ENCODE measurements at places on chromosomes 16 and 17. TPM values are rescaled to one million over a fixed set of nuclear protein-coding genes. Genes with fewer than 3 reads are reported as not detected.
A peak's percentile ranks its signal among the peaks of the same experiment; 100 is the strongest.

- DNase-seq: no peak
Measured at GRCh38 chr17:47292206-47292605, 31.5 kb upstream of the EFCAB13 start.

GRCh38 chr16:12089492-12090150 lies 113.1 kb downstream of the SNX29 start:
- DNase-seq: no peak

Gene SLC16A11
- total RNA-seq: not detected

DNA sequence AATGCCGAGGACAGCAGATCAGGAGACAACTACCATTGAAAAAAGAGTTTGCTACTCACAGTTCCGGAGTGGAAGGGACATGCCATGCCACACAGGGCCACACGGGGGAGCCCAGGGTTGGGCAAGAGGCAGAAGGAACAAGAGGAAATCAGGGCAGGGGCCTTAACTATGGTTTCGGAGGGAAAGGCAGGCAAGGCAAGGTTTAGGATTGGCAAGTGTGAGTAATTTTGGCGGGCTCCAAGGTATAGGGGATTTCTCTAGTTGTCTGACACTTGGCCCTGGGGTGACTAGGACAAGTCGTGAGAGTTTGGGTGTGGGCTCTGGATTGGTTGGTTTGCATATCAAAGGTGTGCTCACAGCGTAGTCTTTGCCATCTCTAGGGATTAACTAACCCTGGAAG lies 27.0 kb upstream of the NTN1 start:
- DNase-seq: peak; percentile 63

Gene ST3GAL2
- total RNA-seq: 16.5 TPM

DNA sequence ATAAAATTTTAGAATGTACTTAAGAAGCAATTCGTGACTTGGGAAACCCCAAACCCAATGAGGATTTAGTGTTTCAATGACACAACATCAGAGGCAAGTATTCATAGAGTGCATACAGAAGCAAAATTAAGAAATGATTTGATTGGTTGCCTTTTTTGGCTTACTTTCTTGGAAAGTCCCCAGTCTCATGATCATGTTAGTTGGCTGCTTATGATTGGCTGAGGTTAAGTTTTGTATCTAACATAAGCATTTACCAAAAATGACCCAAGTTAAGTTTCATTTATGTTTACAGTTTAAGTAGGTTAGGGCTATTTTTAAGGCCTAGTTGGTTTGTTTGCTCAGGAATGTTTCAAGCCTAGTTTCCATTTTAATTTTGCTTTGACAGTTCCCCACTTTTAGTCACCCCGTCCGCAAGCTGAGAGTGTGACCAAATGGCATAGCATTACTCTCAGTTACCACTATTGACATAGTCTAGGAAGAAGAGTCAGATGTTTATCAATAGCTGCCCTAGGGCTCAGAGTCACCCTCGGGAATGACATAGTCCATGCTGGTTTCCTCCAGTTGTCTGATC lies 36.2 kb downstream of the DGKE start:
- DNase-seq: no peak

- DNase-seq: no peak
Measured at GRCh38 chr16:77738706-77739558, 16.6 kb downstream of the NUDT7 start.

GRCh38 chr17:72614871-72615626 lies 477.4 kb downstream of the SLC39A11 start:
- DNase-seq: peak; percentile 93

GRCh38 chr16:71443714-71444113 lies 1.9 kb upstream of the TLE7 start:
- no peak for DNase-seq

DNA sequence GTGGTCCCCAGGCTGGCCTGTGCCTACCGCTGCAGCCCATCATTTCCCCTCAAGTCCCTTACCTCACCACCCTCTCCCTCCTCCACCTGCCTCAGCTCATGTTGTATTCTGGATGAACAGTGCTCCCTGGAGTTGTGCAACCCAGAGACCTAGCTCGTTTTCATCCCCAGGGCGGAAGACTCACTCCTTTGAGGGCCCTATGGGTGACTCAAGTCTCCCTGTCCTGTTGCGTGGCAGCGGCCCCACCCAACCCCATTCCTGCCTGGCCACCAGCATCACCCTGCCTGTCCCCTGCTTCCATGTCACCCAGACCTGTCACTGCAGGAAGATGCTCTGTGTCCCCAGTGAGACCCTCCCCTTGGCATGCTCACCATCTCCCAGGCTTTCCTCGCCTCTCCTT lies 3.3 kb downstream of the ALOX12B start:
- DNase-seq: no peak

GRCh38 chr16:80596507-80597207 lies 55.9 kb downstream of the DYNLRB2 start:
- no peak for DNase-seq

GRCh38 chr17:42706732-42707131 lies 24.4 kb downstream of the CNTNAP1 start:
- DNase-seq: no peak

DNA sequence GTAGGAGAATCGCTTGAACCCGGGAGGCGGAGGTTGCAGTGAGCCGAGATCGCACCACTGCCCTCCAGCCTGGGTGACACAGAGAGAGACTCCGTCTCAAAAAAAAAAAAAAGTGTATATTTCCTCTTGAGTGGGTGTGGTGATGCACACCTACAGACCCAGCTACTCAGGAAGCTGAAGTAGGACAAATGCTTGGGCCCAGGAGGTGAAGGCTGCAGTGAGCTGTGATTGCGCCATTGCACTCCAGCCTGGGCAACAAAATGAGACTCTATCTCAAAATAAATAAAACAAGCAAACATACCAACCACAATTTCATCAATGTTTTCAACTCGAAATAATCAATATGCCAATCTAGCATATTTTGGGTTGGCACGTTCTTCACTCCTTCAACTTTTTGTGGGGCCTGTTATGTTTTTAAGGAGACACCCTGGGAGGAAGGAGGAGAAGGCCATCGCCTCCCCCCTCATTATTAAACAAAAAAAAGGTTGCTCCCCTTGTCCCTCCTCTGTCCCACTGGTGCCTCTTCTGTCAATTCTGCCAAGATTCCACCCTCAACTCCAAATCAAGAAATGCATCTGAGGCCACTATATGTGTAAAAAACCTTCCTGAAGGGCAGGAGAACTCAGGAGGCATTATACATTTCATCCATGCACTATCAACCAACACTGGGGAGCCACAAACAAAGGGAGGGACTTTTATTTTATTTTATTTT lies 52.4 kb upstream of the ATF7IP2 start:
- no peak for DNase-seq

- DNase-seq: no peak
Measured at GRCh38 chr16:49127103-49127502, 154.5 kb downstream of the CBLN1 start.

DNA sequence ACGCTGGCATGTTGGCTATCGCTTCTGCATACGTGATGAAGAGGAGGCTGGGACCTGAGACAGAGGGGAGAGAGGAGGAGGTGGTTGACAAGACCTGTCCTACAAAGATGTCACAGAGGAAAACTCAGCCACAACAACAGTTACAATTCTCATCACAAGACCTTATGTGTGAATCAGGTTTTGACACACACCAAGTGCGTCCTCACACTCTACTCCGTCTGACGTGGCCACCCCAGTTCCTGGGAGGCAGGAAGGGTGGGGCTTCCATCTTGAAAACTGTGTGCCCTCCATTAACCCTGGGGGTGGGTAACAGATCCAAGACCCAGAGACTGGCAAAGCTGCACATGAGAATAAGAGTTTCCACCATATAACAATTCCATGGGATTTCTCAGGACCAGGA lies 24.1 kb downstream of the SLC6A4 start:
- DNase-seq: no peak

DNA sequence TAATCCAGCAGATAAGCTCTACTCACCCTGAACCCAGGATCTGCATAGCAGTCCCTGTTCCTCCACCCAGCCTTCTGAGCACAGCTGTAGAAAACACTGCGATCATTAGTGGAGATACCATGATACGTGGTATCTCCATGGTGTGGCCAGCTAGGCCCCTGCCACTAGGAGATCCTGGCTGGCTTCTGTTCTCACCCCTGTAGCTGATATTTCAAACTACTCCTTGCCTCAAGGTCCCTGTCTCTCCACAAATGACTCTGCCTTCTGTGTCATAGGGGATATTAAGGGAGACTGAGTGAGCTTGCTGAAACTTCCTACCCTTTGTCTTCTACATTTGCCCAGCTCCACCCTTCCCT lies 44.3 kb downstream of the ERN1 start:
- no peak for DNase-seq

- DNase-seq: peak; percentile 53
Measured at GRCh38 chr17:68819465-68819864, 135.7 kb downstream of the ABCA8 start.

- DNase-seq: no peak
Measured at GRCh38 chr16:65254144-65254543, 132.3 kb upstream of the CDH11 start.

Gene CCL16
- not detected for total RNA-seq

GRCh38 chr16:2968368-2968737 lies 795 bp upstream of the PAQR4 start:
- DNase-seq: no peak
